ENCODE measurements at places on chromosomes 3 and 15.

- DNase-seq = no peak
Measured at GRCh38 chr3:23961066-23961465, 16.0 kb downstream of the NR1D2 start.

- no peak for DNase-seq
Measured at GRCh38 chr15:89116404-89116803, 28.1 kb downstream of the ABHD2 start.

DNA sequence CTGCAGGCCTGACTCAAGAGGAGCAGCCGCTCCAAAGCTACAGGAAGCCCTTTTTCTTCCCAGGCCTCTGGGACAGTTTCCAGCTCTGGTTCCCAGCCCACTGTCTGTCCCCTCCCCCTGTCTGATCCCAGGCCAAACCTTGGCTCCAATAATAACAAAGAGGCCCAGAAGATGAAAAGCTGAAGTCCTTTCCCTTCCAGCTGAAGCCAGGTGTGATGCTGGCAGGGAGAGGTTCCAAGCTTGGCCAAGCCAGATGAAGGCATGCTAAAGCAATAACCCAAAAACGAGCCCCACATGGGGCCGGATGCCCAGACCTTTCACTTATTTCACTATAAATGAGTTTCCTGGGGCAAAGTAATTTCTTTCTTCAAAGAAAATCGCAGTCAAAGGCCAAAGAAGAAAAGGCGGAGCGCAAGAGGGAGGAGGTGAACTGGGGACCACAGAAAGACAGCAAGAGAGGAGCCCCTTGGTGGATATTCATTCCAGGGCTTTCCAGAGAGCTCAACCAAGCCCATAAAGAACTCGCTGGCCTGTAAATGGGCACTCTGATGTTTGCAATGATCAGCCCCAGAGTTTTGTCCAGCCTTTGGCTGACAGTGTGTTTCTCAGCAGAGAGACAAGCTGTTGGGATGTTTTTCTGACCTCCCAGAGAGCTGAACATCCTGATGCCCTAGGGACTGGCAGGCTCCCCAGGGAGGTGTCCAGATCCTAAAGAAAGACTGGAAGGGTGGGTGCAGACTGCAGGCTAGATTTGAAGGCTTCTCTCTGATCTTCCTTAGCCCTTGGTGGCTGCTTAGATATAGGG, 157.6 kb downstream of the UACA start:
- DNase-seq = no peak

DNA sequence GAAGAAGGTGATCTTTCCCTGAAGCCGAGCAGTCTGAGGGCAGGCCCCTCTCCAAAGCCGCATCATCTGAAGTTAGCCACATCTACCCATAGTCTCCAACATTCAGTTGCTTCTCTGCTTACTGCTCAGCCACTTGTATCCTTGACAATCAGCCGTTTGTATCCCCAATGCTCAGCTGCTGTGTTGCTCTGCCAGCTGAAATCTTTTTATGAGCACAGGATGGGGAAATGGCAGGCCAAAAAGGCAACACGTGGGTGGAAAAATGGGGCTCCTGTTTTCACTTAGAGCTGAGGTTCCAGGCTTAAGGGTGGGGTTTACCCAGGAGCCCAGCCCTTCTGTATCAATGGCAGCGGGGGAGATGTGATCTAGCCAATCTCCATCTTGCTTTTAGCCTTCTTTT, 36.3 kb downstream of the METTL6 start:
- DNase-seq = no peak

GRCh38 chr3:122497425-122497824, 17.3 kb downstream of the KPNA1 start:
- no peak for DNase-seq

DNA sequence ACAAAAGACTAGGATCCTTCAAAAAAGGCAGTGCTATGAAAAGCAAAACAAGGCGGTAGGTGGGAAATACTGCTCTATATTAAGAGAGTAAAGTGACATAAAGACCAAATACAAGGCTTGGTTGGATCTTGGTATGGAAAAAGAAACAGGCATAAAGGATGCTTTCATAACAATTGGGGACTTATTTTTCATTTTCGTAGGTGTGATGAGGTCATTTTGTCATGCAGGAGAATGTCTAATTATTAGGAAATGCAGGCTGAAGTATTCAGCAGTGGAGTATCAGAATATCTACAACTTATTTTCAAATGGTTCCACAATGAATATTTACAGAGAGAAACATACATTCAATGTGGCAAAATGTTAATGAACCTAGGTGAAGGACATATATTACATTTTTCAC, 9.0 kb downstream of the XPC start:
- no peak for DNase-seq

DNA sequence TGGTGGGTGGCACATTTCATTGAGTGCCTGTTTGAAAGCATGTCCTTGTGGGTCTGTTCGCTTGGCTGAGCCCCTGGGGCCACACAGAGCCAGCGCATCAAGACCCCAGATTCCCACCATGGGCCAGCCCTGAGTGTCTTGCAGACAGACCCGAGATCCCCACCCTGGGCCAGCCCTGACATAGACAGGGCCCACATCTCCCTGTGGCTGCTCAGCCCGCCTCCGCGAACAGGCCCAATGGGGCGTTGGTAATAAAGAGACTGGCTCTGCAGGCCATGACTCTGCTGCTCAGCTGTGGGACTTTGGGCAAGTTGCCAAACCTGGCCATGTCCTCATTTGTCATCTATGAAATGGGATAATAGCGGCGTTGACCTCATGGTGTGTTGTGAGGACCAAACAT, 22.6 kb downstream of the FAH start:
- no peak for DNase-seq

DNA sequence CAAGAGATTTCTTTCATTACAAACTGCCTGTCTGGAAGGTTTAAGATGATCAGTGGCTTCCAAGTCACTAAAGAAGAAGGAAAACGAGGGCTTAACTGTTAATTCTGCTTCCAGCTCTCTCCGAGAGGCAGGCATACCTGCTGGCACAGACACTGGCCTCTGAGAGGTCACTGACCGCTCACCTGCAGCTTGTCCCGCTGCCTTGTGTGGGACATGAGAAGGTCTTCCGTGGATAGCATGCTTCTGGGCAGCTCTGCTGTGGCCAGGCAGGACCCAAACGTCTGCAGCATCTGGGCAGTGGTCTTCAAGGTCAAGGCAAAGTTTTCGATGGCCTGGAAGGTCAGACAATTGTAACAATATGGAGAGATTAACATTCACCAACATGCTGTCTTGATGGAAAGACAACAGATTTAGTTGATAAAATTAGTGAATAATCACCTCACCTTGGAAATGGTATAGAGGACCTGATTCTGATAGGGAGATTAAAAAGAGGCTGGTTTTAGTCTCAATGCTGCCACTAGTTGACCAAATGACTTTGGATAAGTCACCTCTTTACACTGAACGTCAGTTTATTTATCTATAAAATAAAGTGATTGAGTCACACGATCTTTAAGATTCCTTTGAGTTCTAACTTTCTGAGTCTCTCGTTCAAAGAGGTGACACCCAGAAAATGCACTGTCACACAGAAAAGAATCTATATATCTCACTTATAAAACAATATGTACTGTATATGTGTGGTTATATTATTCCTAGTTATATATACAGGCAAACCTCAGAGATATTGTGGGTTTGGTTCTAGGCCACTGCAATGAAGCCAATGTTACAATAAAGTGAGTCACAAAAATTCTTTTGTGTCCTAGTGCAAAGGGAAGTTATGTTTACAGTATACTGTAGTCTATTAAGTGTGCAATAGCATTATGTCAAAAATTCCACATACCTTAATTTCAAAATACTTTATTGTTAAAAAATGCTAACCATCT, 65.1 kb downstream of the B3GNT5 start:
- no peak for DNase-seq
